ENCODE measurements at places on chromosomes 5 and 9.
A peak's percentile ranks its signal among the peaks of the same experiment; 100 is the strongest.

GRCh38 chr9:30103647-30104394, 2280.6 kb upstream of the ACO1 start:
- no peak for DNase-seq

GRCh38 chr5:72465601-72466563, 41.3 kb downstream of the ZNF366 start:
- no peak for DNase-seq

GRCh38 chr5:148626081-148626613, 28.2 kb downstream of the HTR4 start:
- DNase-seq, result no peak

DNA sequence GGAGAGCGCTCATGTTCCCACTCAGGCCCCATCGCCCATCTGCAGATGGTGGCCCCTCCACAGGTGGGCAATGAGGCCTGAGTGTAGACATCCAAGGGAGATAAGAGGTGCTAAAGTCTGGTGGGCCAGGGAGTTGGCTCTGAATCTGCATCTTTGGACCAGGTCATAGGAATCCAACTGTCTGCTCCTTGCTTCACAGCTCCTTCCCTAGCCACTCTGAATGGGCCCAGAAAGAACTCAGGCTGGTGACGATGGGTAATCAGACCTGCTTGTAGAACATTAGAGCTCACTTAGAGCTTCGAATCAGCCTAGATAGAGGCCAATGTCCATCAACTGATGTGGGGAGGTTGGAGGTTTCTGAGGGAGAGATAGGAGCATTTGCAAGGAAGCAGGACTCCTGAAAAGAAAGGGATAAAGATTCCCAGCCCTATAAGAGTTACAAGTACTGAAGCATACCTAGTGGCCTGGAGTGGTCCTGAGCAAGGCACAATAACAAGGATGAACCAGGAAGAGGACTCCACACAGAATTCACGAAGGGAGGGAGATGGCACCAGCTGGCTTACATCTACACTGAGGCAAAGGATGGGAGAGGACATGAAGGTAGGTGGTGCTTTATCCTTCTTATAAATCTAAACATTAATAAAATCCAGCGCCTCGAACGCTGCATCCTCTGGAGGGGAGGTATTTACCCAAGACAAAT, 132.8 kb upstream of the ALDH1B1 start:
- no peak for DNase-seq

DNA sequence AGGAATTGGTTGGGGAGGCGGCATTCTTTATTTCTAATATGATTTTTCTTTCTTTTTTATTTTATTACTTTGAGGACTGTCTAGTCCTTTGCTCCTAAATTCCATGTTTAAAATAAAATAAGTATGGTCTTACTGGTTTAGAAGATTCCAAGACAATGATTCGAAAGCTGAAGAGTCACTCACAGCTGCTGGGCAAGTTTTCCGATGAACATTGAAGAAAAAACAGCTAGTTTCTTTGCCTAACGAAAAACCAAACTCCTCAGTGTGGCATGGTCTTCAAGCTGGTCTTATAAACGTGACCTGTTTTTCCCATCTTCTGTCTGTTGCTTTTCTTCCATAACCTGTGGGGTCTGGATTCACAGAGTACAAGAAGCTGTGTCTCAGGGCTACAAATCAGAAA, 25.1 kb downstream of the ZNF474 start:
- DNase-seq, result no peak

DNA sequence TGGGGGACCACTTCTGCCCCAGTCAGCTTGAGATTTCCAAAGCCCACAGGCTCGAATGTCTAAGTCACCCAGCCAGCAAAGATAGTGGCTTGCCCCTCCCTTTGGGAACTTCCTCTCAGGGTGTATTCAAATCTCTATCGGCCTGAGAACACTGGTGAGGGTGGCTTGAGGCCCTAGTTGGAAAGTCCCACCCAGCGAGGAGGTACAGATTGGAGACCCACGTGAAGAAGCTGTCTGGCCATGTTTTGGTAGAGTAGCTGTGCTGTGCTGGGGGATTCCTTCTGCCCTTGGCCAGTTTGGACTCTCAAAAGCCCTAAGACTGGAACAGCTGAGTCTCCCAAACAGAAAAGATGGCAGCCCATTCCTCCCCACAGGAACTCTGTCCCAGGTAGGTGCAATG, 172.7 kb upstream of the RIOK2 start:
- DNase-seq, result no peak

DNA sequence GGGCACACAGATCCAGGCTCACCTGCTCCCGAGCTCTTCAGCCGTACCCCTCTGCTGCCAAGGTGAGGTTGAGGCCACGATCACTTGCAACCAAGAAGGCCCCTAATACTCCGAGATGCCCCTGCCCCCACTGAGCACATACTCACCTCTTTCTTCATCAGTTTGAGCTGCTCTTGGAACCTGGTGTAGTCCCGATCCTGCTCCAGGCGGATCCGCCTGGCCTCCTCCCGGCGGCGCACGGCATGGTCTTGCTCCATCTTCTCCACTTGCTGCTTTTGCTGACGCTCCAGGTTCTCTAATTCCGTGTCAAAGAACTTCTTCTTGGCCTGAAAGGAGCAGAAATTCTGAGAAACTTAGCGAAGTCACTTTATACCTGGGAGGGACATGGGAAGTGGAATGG, 75.7 kb upstream of the FBXW11 start:
- DNase-seq, result no peak

- DNase-seq, result no peak
These were observed 3.1 kb downstream of the RNF44 start for GRCh38 chr5:176533894-176534611.

GRCh38 chr9:70168521-70168920, 90.3 kb upstream of the SMC5 start:
- no peak for DNase-seq

GRCh38 chr5:28729067-28729466, 1690.7 kb upstream of the CDH9 start:
- no peak for DNase-seq

DNA sequence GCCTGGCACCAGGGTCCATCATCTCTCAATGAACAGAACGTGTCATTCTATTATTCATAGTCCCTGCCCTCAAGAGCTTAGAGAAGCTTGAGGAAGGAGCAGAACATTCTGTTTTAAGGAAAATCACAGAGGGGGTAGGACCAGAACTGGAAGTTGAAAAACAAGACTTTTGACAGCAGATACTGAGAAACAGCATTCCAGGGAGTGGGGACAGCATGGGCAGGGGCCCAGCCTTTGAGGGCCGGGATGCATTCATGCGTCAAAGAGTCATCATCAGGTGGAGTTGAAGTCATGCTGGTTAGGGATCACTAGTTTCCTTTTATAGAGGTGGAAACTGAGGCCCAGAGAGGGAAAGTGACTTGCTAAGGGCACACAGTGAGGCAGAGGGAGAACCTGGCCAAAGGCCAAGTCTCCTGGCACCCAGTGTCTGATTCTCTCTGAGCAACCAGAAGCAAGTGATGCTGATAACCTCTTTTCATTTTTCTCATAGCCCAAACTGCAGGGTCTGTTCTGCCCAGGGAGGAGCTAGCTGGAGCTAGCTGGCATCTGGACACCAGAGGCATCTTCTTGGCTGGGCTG, 41.5 kb upstream of the STXBP1 start:
- no peak for DNase-seq

GRCh38 chr5:72042097-72042496, 65.2 kb upstream of the MAP1B start:
- DNase-seq, result no peak

GRCh38 chr5:62640446-62640845, 61.8 kb downstream of the LRRC70 start:
- DNase-seq, result no peak

DNA sequence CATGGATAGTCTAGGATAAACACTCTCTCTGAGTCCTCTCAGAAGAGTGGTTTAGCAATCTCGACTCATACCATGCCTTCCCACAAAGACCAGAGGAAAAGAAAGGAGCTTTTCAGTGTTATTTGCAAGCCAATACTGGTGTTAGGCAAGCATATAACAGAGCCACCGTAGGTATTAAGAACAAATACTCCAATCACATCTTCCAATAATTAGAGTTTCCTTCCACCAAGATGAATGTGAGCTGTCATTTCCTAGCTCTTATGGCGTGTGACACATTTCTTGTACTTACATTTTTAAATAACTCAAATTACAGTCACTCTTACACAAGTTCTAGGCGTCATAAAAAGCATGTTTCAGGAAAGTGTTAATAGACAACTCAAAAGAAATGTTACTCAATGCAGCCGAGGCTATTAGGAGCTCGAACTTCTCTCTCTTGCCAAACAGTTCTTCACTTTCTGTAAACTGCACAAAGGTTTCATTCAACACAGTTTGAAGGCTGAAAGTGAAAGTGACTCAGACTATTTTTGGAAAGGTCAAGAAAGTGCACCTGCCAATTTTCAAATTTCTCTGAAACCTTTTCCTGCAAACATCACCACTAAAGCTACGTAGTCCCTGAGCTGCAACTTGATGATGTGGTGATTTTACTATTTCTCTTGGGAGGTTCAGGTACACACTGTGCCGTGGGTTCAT, 153.8 kb downstream of the AUH start:
- DNase-seq, result no peak

GRCh38 chr9:87613265-87614111, 112.4 kb upstream of the CTSL start:
- no peak for DNase-seq

DNA sequence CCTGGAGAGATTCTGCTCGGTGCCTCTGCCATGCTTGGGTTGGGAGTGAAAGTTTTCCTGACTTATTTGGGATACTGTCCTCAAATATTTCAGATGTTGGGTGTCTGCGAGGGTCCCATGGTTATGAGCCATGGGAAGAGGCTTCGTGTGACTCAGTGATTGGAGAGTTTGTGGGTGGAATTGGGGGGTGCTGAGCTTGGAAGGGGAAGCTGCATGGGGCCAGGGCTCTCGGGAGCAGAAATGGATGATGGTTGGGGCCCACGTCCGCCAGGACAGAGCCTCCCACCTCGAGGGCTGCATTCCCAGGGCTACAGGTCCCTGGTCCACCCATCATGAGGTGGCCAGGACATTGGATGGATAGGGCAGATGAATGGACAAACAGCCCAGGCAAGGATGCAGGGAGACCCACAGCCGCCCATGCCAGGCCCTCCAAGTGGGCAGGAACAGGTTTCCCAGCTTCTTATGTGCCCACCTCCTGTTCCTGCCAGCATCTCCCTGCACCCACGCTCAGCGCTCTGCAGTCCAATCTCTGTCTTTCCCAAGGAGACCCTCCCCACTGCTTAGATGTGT, 5.5 kb downstream of the OBP2B start:
- no peak for DNase-seq

- DNase-seq, result no peak
These were observed 669.7 kb downstream of the NR2F1-AS1 start for GRCh38 chr5:92911293-92911692.

DNA sequence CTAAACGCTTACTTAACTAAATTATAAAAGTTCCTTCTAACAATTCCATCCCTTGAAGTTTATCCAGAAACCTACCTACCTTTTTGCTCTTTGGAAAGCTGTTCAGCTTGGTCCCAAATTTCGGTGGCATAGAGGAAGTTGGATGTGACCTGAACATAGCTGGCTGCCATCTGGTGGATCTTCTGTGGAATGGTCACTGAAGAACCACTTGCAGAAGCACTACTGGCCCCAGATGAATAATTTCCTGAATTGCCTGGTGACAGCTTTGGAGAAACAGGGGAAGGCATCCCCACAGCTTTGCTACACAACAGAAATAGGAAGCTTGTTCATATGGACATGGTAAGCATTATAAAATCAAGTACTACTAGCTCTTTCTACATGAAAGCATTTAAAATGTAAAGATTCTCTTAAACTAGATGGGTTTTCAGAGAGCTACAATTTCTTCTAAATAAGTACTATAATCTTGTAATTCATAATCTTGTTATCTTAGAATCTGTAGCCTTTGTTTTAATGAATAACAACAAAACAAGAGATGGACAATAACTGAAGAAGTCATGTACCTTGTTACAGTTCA, 9.9 kb downstream of the LEAP2 start:
- DNase-seq, result no peak

- peak; percentile 8 for DNase-seq
These were observed 78.4 kb downstream of the GLDC start for GRCh38 chr9:6567140-6567591.

GRCh38 chr9:128505414-128505765, 871 bp downstream of the GLE1 start:
- no peak for DNase-seq

DNA sequence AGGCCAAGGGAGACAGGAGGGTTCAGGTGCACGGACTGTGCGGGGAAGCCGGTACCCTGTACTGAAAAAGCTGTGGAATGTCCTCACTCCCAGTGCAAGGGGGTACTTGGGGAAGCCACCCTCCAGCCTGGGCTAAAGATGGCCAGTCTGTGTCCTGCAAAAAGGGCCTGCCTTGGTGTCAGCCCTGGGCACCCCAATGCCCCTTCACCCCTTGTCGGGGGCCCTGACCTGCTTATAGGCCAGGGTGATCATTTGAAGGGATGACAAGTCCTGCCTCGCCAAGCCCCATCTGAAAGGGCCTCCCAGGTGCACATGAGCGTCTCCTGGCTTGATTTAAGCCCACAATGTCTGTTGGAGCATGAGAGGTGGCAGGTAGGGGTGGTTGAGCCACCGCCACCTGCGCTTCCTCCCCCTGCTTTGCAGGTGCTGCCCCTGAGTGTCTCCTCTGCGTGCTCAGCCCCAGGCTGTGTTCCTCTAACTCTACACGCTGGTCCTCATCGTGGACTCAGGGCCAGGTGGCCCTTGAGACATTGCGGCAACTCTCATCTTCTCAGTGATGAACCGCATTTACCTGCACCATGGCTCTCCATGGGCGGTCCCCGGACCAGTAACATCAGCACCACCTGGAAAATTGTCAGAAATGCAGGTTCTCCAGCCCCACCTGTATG, 97.0 kb downstream of the ANKRD33B start:
- DNase-seq, result no peak

- no peak for DNase-seq
These were observed 442.5 kb upstream of the COX7C start for GRCh38 chr5:86175224-86175623.

- no peak for DNase-seq
These were observed 105.9 kb upstream of the IER5L start for GRCh38 chr9:129283705-129284606.

DNA sequence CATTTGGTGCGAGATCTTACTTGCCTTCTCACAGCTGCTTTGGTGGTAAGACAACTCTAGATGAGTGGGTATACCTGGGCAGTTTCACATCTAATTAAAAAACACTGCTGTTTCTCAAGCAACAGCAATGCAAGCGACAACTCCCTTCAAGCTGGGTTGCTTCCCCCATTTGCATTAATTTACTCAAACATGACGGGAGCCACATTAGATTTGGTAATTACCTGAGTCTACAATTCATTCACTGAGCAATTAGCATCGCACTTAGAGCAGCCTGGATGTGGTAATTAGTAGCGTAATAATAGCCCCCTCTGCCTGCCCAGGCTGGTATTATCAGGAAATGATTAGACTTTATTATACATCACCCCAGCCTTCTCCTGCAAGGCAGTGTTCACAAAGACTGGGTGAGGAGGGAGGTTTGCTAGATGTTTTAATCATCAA, 73.4 kb downstream of the FBXO38 start:
- DNase-seq, result no peak

- DNase-seq, result no peak
These were observed 215.3 kb upstream of the MEF2C start for GRCh38 chr5:89098199-89098756.

DNA sequence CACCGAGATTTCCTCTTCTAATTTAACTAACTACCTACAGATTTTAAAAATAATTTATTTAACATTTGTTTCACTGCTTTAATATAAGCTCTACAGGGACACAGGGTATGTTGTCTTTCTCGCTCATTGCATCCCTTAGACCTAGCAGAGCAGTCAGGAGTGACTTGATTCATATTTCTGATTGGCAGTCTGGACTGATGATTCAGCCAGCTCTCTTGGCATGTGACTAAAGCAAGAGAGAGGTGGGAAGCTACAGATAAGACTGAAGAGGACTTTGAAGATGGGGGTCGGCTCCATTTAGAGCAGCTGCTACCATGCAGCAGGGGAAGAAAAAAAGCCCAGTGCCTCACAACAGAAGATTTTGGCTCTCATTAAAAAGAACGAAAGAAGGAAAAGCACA, 173.4 kb upstream of the STK32A start:
- no peak for DNase-seq
